ENCODE measurements at places on chromosomes 2 and 18. TPM values are rescaled to one million over a fixed set of nuclear protein-coding genes. Genes with fewer than 3 reads are reported as not detected.

DNA sequence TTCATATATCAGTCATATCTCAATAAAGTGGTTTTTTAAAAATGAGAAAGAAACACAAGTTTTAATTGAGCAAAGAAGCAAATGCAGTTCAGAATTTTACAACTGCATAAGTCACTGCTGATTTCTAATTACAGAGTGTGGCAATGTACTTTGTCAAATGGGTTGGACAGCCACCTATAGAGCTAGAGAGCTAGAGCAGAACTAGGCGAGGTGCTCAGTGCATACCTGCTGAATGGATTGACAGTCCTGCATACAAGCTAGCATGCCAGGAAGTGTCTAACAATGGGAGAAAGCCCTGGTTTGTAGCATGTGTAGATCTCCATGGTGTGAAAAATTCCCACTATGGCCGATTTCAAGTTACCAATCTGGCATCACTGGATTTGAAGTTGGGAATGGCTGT lies 106.3 kb upstream of the CDCA7 start:
- H3K27ac ChIP-seq, result no peak overlapping the region
- no peaks in the 10 kb centered on the region for H3K36me3 ChIP-seq
- H3K27me3 ChIP-seq, result no peaks in the 10 kb centered on the region
- no peak overlapping the region for H3K4me3 ChIP-seq
- DNase-seq, result no peak
- no peaks in the 10 kb centered on the region for H3K4me1 ChIP-seq

- H3K4me1 ChIP-seq, result no peaks in the 10 kb centered on the region
- no peak overlapping the region for H3K4me3 ChIP-seq
- H3K36me3 ChIP-seq, result peaks cover 74% of the 10 kb centered on the region
- H3K27me3 ChIP-seq, result no peaks in the 10 kb centered on the region
- H3K27ac ChIP-seq, result no peak overlapping the region
- no peak for DNase-seq
Measured at GRCh38 chr18:79742076-79742475, 55.7 kb upstream of the KCNG2 start.

DNA sequence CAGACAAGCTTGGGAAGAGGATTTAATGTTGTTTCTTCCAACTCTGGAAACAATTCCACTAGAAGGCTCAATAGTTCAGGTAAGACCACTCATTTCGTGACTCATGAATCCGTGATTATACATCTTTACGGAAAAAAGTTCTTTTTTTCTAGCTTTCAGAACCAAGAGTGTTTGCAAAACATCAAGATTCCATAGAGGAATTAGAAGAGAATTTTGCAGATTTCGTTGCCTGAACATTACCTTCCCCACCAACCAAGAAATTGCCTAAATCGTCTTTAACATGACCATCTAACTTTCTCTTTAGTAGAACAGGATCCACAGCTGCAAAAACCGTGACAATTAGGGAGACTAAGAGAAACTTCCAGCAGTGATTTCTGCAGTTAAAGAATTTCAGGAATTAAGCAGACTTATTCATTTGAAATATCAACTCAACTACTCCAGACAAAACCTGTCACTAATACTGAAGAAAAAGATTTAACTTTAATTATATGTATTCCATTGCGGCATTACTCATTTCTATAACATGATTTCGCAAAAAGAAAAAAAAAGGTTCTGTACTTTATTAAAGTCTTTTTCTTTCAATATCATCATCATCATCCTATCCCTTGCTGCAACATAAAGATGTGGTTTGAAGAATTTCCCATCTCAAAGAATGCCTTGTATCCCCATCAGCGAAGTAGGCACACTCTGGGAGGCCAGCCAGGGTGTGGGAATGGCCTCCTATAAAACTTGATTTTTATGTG lies 1.9 kb upstream of the NAB1 start:
- H3K36me3 ChIP-seq, result no peaks in the 10 kb centered on the region
- peak overlapping the region; percentile 98 for H3K27ac ChIP-seq
- DNase-seq, result no peak
- H3K27me3 ChIP-seq, result no peaks in the 10 kb centered on the region
- no peak overlapping the region for H3K4me3 ChIP-seq
- H3K4me1 ChIP-seq, result peaks cover 62% of the 10 kb centered on the region

DNA sequence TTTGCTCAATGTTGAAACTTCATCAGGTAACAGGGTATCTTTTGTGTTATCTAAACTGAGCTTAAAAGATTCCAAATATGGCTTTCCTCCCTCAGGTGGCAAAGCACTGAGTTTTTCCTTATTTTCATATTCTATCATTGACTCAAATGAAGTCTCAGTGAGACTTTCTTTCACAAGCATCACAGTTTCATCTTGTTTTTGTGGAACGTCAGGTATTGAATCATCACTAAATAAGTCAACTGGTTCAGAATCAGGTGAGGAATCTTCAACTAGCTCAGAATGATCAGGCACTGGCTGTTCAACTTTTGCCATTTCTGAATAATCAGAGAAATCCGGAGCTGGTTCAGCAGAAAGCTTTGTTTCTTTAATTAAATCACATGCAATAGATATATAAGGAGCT lies 24.6 kb downstream of the RTN4 start:
- no peaks in the 10 kb centered on the region for H3K36me3 ChIP-seq
- H3K4me1 ChIP-seq, result peaks cover 45% of the 10 kb centered on the region

- no peak overlapping the region for H3K27ac ChIP-seq
- peaks cover 4% of the 10 kb centered on the region for H3K4me1 ChIP-seq
Measured at GRCh38 chr18:8212896-8213780, 396.1 kb upstream of the RAB12 start.

DNA sequence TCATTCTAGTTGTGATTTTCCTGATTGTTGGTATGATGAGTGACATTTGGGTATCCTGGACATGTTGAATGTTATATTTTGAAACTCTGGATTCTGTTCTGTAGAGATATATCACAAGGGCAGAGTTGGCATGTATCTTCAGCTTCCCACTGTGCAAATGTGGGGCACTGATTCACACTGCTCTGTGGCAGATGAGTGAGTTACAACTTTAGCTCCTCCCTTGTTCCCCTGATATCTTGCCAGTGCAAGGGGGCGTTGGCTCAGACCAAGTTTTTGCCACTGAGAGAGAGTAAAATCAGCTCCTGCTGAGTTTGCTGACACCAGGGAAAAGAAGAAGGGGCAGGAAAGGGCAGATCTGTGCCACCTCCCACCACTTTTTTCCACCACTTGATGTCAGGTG lies 199.6 kb upstream of the MMADHC start:
- H3K36me3 ChIP-seq, result no peaks in the 10 kb centered on the region
- H3K4me1 ChIP-seq, result no peaks in the 10 kb centered on the region
- DNase-seq, result no peak
- H3K27me3 ChIP-seq, result no peaks in the 10 kb centered on the region
- H3K4me3 ChIP-seq, result no peak overlapping the region
- H3K27ac ChIP-seq, result no peak overlapping the region

GRCh38 chr2:105708697-105709096 lies 36.0 kb upstream of the NCK2 start:
- H3K36me3 ChIP-seq, result no peaks in the 10 kb centered on the region
- H3K4me3 ChIP-seq, result no peak overlapping the region
- H3K4me1 ChIP-seq, result no peaks in the 10 kb centered on the region
- H3K27me3 ChIP-seq, result no peaks in the 10 kb centered on the region
- DNase-seq, result no peak

DNA sequence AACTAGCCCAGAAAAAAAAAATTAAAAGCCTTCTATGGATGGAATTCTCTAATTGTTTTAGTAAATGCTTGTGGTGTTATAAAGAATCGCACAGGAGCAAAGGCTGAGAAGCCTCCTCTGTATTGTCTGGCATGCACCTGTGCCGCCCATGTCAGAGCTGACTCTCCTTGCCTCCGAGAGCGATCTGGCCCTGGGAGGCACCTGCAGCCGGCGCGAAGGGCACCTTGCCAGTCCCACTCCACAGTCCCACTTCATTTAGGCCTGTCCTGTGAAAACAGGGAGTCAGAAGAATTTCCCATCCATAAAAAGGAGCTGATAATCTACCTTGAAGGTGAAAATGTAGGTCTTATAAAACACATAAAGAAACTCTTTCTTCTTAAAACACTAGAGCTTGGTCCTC lies 170.9 kb upstream of the PXDN start:
- no peak for DNase-seq
- no peaks in the 10 kb centered on the region for H3K4me1 ChIP-seq
- no peak overlapping the region for H3K4me3 ChIP-seq
- H3K36me3 ChIP-seq, result no peaks in the 10 kb centered on the region

GRCh38 chr2:21650569-21650968 lies 526.8 kb downstream of the TDRD15 start:
- no peak overlapping the region for H3K27ac ChIP-seq
- DNase-seq, result no peak
- no peak overlapping the region for H3K4me3 ChIP-seq
- no peaks in the 10 kb centered on the region for H3K36me3 ChIP-seq
- no peaks in the 10 kb centered on the region for H3K27me3 ChIP-seq
- no peaks in the 10 kb centered on the region for H3K4me1 ChIP-seq

DNA sequence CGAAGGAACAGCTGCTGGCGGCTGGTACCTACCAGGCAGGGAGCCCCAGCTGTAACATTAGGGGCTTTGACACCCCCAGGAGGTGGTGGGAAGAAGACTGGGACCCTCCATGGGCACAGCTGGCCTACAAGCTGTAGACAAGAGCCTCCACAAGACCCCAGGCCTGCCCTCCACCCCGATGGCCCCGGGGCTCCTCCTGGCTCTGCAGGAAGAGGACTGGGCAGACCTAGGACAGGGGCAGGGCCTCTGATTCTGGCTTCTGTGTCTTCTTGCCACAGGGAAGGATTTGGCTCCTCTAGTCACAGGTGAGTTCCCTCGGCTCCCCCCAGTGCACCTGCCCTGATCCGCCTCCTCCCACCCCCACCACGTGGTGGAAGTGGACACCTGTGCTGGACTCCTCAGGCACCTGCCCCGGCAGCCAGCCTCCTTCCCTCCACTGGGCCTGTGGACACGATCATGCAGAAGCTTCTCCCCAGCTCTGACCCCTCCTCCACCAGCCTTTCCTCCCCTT lies 53.4 kb upstream of the ODC1 start:
- DNase-seq, result no peak
- H3K4me1 ChIP-seq, result no peaks in the 10 kb centered on the region
- H3K27me3 ChIP-seq, result no peaks in the 10 kb centered on the region

GRCh38 chr2:45889053-45889452 lies 237.6 kb downstream of the PRKCE start:
- no peak overlapping the region for H3K27ac ChIP-seq
- no peak for DNase-seq
- no peaks in the 10 kb centered on the region for H3K27me3 ChIP-seq
- peaks cover 70% of the 10 kb centered on the region for H3K4me1 ChIP-seq
- H3K36me3 ChIP-seq, result no peaks in the 10 kb centered on the region

GRCh38 chr2:239118264-239118663 lies 270.4 kb downstream of the TWIST2 start:
- H3K27ac ChIP-seq, result no peak overlapping the region
- H3K27me3 ChIP-seq, result no peaks in the 10 kb centered on the region
- no peak overlapping the region for H3K4me3 ChIP-seq
- DNase-seq, result peak; percentile 6
- peaks cover 32% of the 10 kb centered on the region for H3K4me1 ChIP-seq

DNA sequence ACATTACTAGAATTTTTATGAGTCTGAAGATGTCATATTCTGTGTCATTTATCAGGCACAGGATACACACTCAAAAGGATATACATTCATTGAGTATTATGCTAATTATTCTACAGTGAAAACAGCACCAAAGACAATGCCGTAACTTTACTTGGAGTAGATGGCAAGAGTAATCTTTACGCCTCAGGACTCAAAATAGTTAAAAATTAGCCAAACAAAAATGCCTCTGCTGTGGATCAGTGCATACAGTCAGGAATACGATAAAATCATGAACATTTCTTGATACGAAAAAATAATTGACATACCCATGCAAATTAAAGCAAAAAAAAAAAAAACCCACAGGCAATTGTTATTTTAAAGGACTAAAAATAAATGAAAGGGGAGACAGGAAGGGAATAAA lies 129.7 kb downstream of the NETO1 start:
- no peak for DNase-seq
- no peaks in the 10 kb centered on the region for H3K4me1 ChIP-seq
- no peaks in the 10 kb centered on the region for H3K27me3 ChIP-seq
- H3K36me3 ChIP-seq, result no peaks in the 10 kb centered on the region
- H3K4me3 ChIP-seq, result no peak overlapping the region

GRCh38 chr18:72866442-72866900 lies 1.3 kb downstream of the NETO1 start:
- peak overlapping the region; percentile 25 for H3K4me3 ChIP-seq
- H3K4me1 ChIP-seq, result peaks cover 11% of the 10 kb centered on the region
- peaks cover 26% of the 10 kb centered on the region for H3K27me3 ChIP-seq
- DNase-seq, result no peak
- H3K36me3 ChIP-seq, result no peaks in the 10 kb centered on the region

GRCh38 chr2:38554973-38555595 lies 47.6 kb downstream of the HNRNPLL start:
- no peak for DNase-seq
- no peak overlapping the region for H3K4me3 ChIP-seq
- H3K36me3 ChIP-seq, result peaks cover 21% of the 10 kb centered on the region

GRCh38 chr2:239770246-239770639 lies 254.9 kb downstream of the NDUFA10 start:
- DNase-seq, result no peak
- no peak overlapping the region for H3K27ac ChIP-seq
- no peaks in the 10 kb centered on the region for H3K4me1 ChIP-seq
- H3K27me3 ChIP-seq, result peaks cover 24% of the 10 kb centered on the region
- no peak overlapping the region for H3K4me3 ChIP-seq

DNA sequence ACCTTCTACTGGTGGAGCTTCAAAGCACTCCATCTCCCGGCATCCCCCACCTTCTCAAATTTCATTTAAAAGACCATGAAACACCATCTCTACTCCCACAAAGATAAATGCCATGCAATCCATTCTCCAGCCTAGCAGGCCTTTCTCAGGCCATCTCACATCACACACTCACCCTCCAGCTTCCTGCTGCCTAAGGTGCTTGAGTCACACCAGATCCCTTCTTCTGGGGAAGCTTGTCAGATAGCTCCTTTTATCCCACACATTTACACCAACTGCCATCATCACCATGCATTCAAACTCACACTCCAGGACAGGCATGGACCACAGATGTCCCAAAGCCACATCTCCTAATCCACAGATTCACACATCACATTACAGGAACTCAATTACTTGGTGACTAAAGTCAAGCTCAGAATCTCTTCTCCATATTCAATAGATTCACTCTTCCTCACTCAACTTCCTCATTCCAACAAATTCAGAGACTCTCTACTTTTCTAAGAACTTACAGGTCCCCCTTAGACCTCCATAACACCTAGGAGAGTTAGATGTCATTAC lies 292.5 kb downstream of the TNS1 start:
- no peak overlapping the region for H3K4me3 ChIP-seq
- no peaks in the 10 kb centered on the region for H3K27me3 ChIP-seq
- no peaks in the 10 kb centered on the region for H3K36me3 ChIP-seq
- DNase-seq, result no peak

Gene CNNM4
- 59.7 TPM for total RNA-seq

Gene STPG4
- not detected for total RNA-seq

Gene CDH19
- 12.0 TPM for total RNA-seq

Gene ASPRV1
- 0.59 TPM for total RNA-seq

Gene CNGA3
- not detected for total RNA-seq

Gene CYRIA
- total RNA-seq, result 2.6 TPM

Gene IL36G
- total RNA-seq, result not detected

Gene CAVIN2
- 99.5 TPM for total RNA-seq

Gene BMP10
- total RNA-seq, result not detected

Gene RGPD3
- 0.08 TPM for total RNA-seq

Gene EFEMP1
- 35.9 TPM for total RNA-seq

Gene PLCD4
- 0.62 TPM for total RNA-seq

Gene RIT2
- not detected for total RNA-seq

All from heart right ventricle (tissue), 16 donors.